ENCODE measurements at places on chromosomes 4 and X. TPM values are rescaled to one million over a fixed set of nuclear protein-coding genes. Genes with fewer than 3 reads are reported as not detected.

XAGE2 gene
- total RNA-seq = not detected

PALLD gene
- total RNA-seq = 25.0 TPM

TIGD4 gene
- total RNA-seq = 2.7 TPM

HSD17B13 gene
- total RNA-seq = 0.47 TPM

C4orf36 gene
- total RNA-seq = 1.6 TPM

FRG2 gene
- total RNA-seq = not detected

TMEM187 gene
- total RNA-seq = 2.7 TPM

MSMO1 gene
- 482 TPM for total RNA-seq

SYTL4 gene
- total RNA-seq = 2.3 TPM

SHROOM3 gene
- total RNA-seq = 17.8 TPM

ARMCX4 gene
- total RNA-seq = 14.5 TPM

GABRE gene
- 0.94 TPM for total RNA-seq

JADE1 gene
- 44.3 TPM for total RNA-seq

DCAF8L2 gene
- not detected for total RNA-seq

ETDB gene
- total RNA-seq = not detected

TMPRSS11F gene
- not detected for total RNA-seq

BEX1 gene
- total RNA-seq = 103 TPM

PASD1 gene
- total RNA-seq = not detected

ARHGAP6 gene
- 0.78 TPM for total RNA-seq

PTTG2 gene
- total RNA-seq = not detected

DBET gene
- total RNA-seq = not detected

TSPAN5 gene
- 90.5 TPM for total RNA-seq

XPNPEP2 gene
- 0.31 TPM for total RNA-seq

S100G gene
- not detected for total RNA-seq

RAB41 gene
- total RNA-seq = not detected

TREX2 gene
- total RNA-seq = not detected

GC gene
- 0.31 TPM for total RNA-seq

CXCL1 gene
- total RNA-seq = 2.0 TPM

MED12 gene
- total RNA-seq = 24.6 TPM

SAGE1 gene
- not detected for total RNA-seq
